Right cardiac atrium (tissue), 5 donors: ENCODE measurements at places on chromosomes 3 and 15. TPM values are rescaled to one million over a fixed set of nuclear protein-coding genes. Genes with fewer than 3 reads are reported as not detected.

The TRPM1 gene
- not detected for total RNA-seq

- no peak for DNase-seq
Observed at GRCh38 chr15:25362545-25362944, 76.3 kb downstream of the UBE3A start.

GRCh38 chr3:172546105-172546504 is 22.9 kb upstream of the TNFSF10 start:
- DNase-seq: no peak

The CLDN16 gene
- not detected for total RNA-seq

DNA sequence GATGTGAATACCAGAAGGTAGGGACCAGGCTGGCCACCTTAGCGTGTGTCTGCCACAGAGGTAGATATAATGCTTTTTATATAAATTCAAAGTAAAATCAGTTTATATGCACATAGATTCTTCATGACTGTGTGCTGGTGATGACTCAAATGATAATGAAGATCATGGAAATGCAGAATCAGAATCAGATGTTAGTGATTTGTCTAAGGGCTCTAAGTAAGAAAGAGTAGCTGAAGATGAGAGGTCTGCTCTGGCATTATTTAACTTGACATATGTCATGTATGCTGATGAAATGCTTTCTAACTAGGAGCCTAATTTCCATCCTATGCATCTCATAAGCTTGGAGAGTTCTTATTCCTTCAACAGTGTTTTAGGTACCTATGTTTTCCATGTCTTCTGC is 50.3 kb upstream of the DPH6 start:
- DNase-seq: no peak

The ILDR1 gene
- total RNA-seq: not detected

The KPNA1 gene
- 50.1 TPM for total RNA-seq

DNA sequence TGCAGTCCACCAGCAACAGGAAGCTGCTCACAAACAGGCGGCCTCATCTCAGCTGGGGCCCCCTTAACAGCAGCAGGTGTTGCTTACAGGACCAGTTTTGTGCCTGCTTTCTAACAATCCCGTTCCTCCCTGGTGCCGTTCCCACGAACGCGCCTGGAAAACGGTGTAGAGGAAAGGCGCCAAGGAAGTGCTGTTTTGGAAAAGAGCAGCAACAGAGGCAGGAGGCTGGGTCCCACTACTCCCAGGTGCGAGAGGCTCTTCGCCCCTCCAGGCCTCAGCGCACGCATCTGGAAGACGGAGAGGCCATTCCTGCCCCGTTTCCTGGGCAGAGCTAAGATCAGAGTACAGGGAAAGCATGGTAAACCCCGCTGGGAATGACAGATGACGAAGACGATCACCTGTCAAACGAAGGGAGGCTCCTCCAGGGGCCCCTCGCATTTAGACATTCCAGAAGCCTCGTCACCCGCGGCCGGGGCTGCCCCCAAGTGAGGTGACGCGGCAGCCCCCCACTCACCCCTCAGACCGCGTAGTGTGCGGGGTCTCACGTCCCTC is 603 bp downstream of the SCAPER start:
- peak; percentile 57 for DNase-seq
